ENCODE measurements at places on chromosomes 1 and 21.

GRCh38 chr1:81071969-81072753 lies 728.6 kb upstream of the ADGRL2 start:
- DNase-seq = no peak

DNA sequence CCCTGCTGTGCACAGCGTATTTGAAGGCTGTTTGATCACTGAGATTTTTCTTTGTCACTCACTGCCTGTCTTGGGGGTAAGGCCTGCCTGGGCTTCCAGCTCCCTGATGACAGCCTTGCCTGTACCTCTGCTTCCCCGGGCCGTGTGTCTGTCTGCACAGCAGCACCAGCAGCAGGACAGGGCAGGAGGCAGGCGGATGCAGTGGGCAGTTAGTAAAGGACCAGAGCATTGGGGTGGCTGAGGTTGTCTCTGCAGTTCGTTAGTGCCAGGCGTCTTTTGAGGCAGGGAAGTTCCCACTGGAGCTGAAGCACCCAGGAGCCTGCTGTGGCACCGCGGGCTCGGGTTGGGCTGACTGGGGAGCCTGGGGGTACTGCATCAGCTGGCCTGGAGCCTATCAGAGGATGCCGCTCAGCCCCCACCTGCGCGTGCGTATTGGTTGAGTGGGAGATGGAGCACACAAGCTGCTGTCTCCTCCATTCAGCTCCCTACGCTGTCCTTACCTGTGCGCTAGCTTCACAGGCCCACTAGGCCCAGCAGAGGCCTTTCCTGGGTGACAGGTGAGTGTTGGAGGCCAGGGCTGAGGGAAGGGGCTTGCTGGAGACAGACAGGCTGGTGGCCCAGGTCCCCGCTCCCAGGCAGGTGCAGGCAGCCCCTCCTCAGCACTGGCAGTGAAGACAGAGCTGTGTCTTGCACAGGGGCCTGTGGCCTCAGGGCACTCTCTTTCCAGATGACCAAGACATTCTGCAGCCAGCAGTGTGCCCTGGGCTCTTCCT lies 28.2 kb downstream of the SNAP47 start:
- no peak for DNase-seq

GRCh38 chr1:231188072-231188471 lies 26.2 kb downstream of the TRIM67 start:
- DNase-seq = no peak

DNA sequence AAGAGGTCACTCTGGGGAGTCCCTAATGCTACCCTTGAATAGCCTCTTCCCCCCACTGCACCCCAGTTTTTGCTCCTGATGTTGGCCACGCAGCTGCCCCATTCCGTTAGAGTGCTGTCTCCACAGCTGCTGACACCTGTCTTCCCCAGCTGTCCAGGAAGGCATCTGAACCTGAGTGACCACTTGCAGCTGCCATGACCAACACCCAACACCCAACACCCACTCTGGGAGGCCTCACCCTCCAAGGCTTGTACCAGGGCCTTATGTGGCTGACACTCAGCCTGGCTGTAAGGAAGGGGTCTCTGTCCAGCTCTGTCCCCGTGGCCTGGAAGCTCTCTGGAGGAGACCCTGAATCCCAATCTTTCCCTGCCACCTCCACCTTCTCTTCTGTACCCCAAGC lies 26.7 kb upstream of the LDLRAP1 start:
- no peak for DNase-seq

DNA sequence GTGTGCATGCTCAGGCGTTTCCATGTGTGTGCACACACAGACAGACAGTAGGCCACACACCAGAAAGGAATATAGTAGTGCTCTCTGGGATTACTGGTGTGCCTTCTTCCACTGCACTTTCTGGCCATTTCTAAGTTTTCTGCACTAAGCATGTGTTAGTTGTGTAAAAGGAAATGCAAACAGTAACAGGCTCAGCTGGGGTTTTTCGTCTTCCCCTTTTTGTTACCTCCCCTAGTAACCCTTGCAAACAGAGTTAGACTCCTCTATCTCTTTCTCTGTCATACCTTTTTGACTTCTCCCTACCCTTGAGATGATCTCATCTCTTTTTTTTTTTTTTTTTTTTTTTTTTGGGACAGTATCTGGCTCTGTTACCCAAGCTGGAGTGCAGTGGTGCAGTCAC lies 196.3 kb downstream of the SDCCAG8 start:
- no peak for DNase-seq

DNA sequence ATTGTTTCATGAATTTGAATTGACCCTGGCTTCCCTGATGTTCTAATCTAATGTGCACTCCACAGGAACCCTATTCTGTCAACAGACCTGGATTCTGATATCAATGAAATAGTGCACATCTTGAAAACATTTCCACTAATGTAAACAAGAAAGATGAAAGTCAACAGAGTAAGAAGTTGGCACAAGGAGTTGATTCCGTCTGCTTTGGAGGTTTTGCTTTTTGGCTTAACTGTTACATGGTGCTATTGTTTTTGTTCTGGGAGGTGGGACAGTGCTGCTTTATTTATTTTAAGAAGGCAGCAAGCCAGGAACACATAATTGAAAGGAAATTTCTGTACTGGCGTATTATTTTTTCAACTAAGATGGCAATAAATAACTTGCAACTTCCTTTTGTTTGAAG lies 73.3 kb downstream of the LEPR start:
- DNase-seq = no peak

DNA sequence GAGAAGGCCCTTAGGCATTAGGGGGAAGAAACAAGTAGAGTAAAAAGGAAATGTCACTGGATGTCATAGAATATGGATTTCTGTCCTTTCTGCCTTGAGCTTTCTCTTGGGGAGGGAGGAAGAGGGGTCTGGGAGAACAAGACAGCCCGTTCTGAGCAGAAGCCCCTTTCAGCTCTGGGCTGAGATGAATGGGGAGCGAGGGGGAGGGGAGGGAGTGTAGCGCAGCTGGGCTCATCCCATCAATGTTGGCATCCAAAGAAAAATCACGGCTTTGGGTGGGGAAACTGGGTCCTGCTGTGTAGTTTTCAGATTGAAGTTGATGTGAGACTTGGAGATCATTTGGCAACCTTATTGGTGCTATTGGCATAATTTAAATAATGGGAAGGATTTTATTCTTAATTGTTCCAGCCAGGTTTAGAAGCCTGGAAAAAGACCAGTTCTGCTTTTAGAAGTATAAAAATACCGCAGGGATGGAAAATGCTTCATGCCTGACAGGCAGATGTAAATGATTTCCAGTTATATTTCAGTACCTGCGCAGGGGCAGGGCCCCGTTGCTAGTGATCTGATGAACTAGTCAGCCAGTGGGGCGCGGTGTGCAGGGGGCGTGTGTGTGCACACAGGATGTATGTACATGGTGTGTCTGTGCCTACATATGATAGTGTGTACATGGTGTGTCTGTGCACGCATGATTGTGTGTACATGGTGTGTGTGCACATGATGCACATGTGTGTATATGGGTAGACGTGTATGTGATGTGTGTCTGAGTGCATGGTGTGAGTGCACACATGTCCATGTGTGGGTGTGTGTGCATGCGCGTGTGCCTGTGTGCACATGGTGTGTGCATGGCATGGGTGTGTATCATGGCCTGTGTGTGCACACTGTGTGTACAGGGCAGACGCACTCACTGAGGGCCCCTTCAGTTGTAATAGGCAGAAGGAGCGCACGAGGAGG lies 36.0 kb downstream of the ABCG1 start:
- no peak for DNase-seq

GRCh38 chr1:7538849-7539768 lies 232.0 kb upstream of the VAMP3 start:
- no peak for DNase-seq

All from CD4-positive, alpha-beta T cell treated with Interferon alpha-2 for 1 hour (primary cell).